Activated CD4-positive, alpha-beta T cell treated with anti-CD3 and anti-CD28 coated beads for 36 hours (primary cell): ENCODE measurements at places on chromosomes 3 and 15. TPM values are rescaled to one million over a fixed set of nuclear protein-coding genes. Genes with fewer than 3 reads are reported as not detected.
A peak's percentile ranks its signal among the peaks of the same experiment; 100 is the strongest.

- no peak for DNase-seq
Measured at GRCh38 chr3:77506384-77506783, 466.5 kb downstream of the ROBO2 start.

DNA sequence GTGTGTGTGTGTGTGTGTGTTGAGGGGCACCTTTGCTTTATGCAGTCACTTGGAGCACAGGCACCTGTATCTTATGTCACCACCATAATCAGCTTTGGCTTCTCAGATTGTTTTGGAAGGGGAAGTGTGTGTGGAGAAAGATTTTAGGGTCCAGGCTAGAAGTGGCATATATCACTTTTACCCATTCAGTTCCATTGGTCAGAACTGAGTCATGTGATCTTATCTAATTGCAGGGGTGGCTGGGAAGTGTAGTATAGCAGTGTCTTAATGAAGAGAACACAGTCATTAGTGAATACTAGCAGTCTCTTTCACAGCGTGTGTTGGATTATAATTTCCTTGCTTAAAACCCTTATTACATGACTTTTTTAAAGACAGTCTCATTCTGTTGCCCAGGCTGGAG is 20.6 kb downstream of the NCK1 start:
- no peak for DNase-seq

- no peak for DNase-seq
Measured at GRCh38 chr3:167094632-167095031, 285.5 kb downstream of the ZBBX start.

- peak; percentile 77 for DNase-seq
Measured at GRCh38 chr3:187807086-187807862, 62.0 kb upstream of the BCL6 start.

DNA sequence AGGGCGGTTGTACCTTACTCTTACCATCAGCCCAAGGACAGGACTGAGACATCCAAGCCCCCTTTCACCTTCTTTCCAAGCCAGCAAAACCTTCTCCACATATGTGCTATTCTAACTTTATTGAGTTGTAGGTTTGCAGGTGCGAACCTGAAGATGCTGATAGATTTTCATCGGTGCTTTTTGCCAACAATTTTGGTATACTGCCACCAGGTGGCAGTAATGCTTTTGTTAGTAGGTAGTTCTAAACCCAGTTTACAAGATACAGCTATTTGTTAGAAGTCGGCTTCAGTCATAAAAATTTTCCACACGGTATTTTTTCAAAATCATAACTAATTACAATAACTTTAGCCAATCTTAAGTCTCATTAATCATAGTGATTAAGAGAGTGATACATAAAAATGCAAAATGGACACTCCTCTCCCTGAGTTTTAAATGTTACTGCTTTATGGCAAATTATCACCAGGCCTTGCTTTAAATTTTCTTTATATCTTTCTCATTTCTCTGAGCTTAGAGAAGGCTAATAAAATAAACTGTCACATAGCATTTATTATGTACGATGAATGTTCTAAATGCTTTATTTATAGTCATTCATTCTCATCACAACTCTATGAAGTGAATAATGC is 636 bp downstream of the TBC1D21 start:
- DNase-seq = peak; percentile 50

- no peak for DNase-seq
Measured at GRCh38 chr3:188179006-188179966, 25.3 kb downstream of the LPP start.

GRCh38 chr3:126474498-126475412 is 936 bp downstream of the ZXDC start:
- peak; percentile 62 for DNase-seq

DNA sequence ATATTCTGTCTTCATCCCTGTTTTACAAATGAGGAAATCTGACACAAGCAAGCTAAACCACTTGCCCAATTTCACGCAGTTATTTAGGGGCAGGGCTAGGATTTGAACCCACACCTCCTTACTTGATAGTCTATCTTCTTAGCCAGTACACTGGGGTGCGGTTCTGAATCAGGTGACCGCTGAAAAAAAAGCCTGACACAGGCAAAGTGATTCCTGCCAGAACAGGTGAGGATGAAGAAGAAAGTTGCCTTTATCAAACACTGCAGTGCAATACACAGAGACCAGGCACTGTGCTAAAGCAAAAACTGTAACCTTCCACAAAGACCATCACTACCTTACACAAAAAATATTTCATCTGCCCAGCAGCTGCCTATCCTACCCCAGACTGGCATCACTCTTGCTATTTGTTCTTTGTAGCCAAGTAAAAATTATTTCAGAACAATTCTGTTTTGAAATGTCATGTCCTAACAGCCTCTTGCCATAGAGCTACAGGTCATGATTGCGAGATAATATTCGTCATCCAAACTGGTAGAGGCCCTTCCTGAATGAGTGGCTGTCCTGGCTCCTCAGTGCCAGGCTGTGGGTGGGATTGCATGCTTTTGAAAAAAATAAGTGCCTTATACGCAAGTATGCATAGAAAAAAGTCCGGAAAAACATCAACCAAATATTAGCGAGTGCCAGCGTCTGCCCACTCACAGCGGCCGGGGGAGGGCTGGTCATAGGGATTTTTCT is 142.3 kb upstream of the TPM1 start:
- no peak for DNase-seq

DNA sequence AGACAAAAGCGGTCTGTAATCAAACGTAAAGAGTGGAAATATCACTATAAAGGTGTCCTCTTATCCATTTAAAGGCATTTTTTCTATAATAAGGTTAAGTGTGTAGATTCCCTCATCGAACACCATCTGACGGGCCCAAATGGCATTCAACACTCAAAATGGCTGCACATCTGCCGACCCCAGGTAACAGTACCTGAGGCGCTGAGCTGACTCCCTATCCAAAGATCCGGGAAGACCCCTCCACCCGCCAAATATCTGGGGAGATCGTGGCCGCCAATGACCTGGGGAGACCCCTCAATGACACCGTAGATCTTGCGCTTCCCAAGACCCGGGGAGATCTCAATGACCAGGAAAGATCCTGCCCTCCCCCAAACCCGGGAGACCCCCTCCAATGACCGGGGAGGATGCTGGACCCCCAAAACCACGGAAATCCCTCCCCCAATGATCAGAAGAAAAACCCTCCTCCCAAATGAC is 476 bp downstream of the IP6K2 start:
- peak; percentile 51 for DNase-seq

- DNase-seq = no peak
Measured at GRCh38 chr3:47299381-47300318, 16.9 kb downstream of the KLHL18 start.

- no peak for DNase-seq
Measured at GRCh38 chr15:94273826-94274225, 42.5 kb downstream of the MCTP2 start.

DNA sequence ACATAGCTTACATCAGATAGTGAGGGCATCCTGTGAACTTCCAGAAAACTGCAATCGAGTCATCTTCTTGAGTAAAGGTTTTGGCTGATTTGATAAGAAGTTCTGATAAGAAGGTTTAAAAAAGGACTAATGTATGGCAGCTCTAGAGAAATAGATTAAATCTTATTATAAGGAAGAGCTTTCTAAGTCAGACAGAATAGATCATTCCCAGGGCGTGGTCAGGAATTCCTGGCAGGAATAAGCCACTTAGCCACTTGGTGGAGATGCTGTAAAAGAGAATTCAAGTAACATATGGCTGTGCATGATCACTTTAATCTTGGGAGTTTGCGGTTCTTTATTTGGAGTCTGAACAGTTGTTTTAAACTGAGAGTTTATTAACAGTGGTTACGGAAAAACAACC is 17.4 kb downstream of the PGBD4 start:
- no peak for DNase-seq

GRCh38 chr3:121477589-121477988 is 68.2 kb downstream of the POLQ start:
- DNase-seq = no peak

DNA sequence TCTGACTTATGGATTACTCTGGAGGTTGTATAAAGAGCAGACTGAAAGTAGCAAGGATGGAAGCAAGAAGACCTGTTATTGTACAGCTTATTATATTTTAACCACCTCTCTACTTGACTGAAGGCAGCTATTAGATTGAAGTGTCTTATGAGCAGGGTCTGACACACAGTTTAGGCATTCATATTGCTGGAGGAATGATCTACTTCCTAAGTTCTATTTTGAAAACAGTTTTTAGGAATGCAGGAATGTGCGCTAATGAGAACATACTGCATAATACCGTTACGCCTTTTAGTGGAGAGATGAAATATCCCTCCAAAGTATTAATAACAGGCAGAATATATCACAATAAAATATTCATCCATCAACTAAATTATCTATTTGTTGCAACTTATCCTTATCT is 193.3 kb downstream of the ISL2 start:
- DNase-seq = no peak

GRCh38 chr3:181955566-181955965 is 243.8 kb downstream of the SOX2 start:
- DNase-seq = no peak

DNA sequence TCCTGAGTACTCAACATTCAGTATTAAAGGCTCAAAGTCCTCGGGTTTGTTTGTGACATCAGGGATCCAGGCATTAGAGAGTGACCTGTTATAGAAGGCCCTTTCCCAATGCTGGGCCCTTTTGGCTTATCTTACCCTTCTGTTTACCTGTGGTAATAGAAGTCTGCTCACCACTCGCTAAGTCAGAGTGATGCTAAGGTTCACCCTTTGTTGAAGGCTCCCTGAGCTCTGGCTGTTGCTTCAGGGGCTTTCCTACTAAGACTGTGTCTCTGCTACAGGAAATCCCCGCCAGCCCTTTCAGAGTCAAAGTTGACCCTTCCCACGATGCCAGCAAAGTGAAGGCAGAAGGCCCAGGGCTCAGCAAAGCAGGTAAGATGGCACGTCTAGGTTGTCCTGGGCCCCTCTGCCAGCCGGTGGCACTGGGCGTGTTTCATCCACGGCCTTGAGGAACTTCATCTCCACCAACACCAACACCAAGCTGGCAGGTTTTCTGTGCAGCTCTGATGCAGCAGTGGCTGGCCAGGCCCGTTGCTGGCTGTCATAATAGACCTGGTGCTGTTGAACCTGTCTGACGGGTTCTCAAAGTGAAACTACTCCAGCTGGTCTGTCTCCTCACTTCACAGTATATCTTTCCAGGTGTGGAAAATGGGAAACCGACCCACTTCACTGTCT is 99.1 kb downstream of the DNASE1L3 start:
- DNase-seq = no peak

- no peak for DNase-seq
Measured at GRCh38 chr3:108035751-108036150, 55.1 kb downstream of the CD47 start.

GRCh38 chr3:36514171-36514570 is 133.9 kb downstream of the STAC start:
- DNase-seq = no peak

DNA sequence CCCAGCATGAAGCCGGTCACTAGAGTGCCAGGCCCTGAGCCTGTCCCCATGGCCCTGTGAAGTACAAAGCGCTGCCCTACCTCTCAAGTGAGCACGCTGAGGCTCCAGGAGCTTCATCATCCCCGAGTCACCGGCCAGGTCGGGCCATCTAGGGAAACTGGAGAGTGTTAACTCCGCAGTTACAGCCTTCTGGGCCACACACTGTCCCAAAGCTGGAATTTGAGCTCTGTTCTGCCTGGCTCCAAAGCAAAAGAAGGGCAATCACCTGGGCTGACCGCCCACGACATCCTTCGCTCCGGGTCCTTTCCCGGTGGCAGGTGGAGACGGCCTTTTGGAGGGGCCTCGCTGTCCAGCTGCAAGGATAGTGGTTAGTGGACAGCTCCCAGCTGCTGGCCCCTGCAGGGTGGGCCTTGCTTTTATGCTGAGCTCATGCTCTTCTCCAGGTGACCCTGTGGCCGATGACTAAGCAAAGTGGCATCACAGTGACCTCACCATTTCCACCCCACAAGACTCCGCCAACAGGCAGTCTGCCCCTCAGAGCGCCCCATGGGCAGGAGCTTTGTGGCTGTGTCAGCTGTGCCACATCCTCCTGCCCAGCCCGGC is 3.5 kb upstream of the MUC4 start:
- peak; percentile 28 for DNase-seq

DNA sequence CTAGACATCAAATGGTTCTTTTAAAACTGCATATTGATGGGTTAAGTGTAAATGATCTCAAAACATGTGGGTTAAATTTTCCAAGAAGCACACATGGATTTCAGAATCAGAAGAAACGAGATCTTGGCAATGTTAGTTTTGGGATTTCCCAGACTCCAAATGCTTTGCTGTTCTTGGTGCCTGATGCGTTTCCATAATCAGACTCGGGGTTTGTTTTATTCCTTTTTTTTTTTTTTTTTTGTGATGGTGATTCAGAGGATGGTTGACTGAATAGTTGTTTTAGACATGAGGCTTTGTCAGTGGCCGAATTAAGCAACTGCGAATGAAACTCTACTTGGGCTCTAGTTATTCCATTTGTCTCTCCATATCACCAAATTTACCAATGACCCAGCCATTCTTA is 52.2 kb upstream of the FAM98B start:
- no peak for DNase-seq

- DNase-seq = no peak
Measured at GRCh38 chr3:60577601-60578000, 673.7 kb downstream of the FHIT start.

DNA sequence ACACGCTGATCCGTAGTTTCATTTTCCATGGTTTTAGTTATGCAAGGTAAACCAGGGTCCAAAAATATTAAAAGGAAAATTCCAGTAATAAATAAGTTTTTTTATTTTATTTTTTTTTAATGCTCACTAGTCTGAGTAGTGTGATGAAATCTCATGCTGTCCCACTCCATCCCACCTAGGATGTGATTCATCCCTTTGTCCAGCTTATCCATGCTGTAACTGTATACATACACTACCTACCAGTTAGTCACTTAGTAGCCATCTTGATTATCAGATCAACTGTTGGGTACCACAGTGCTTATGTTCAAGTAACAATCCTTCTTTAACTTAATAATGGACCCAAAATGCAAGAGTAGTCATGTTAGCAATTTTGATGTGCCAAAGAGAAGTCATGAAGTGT is 75.2 kb downstream of the ESYT3 start:
- no peak for DNase-seq

SHC4 gene
- 1.4 TPM for total RNA-seq

B2M gene
- total RNA-seq = 7,416 TPM

NR2F2 gene
- not detected for total RNA-seq

SPTSSB gene
- total RNA-seq = not detected

HDDC3 gene
- 34.2 TPM for total RNA-seq
